Progenitor cell of endocrine pancreas (in vitro differentiated cells): ENCODE measurements at places on chromosomes 13 and 19. TPM values are rescaled to one million over a fixed set of nuclear protein-coding genes. Genes with fewer than 3 reads are reported as not detected.

Gene PSG6
- total RNA-seq = not detected in 2 replicates

Gene AP2S1
- total RNA-seq = 96.9 and 103 TPM in 2 replicates

Gene TEX30
- total RNA-seq = 11.7 and 12.0 TPM in 2 replicates

DNA sequence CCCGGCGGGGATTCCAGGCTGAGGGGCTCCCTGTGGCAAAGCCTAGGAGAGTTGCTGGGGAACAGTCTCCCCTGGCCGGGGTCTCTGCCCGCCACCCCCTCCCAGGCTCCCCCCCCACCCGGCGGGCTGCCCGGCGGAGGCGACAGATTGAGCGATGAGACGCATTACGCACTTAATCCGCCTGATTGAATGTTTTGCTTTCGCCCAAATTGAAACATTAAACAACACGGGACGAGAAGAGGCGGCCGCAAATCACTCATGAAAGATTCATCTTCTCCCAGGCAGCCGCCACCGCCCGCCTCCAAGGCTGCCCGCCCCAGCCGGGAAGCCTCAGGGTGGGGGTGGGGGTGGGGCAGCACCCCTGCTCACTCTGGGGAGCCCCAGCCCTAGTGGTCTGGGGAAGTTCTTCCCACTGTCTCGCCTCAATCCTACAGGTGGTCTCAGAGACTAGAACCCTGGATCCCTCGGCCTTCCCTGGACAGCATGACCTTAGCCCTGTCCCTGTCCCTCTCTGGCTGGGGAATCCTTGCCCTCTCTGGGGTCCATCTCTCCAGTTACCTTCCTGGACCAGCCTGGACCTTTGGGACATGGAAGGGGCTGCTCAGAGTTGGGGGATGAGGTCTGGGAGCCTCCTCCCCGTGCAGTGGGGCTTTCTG lies 7.6 kb upstream of the ERFL start:
- DNase-seq = no peak

- no peak for DNase-seq
These were observed 232.6 kb upstream of the GPC6 start for GRCh38 chr13:92994056-92994455.

DNA sequence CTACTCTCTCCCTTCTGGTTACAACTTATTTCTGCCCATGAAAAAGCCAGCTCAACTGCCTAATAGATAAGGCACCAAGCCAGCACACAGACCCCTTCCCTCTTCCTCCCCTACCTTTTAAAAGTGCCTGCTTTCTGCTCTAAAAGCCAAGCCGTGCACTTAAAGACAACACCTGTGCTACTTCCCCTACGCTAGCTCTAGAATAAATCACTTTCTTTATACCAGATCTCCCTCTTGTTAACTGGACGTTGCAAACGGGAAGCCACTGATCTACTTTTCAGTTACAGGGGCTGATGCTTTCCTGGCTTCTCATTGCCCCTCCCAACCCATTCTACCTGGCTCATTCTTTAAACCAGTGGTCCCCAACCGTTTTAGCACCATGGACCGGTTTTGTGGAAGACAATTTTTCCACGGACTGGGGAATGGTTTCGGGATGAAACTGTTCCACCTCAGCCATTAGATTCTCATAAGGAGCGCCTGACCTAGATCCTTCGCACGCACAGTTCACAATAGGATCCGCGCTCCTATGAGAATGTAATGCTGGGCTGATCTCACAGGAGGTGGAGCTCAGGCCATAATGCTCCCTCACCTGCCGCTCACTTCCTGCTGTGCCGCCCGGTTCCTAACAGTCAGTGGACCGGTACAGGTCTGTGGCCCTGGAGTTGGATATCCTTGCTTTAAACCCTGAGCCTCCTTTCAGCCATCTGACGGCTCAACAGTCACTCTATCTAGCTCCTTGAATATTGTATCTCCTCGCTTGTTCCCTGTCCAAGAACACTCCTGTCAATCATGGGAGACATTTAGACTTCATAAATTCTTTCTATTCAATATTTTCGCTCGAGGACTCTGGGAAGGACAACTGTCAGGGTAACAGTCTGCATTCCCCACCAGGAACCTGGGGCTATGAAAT lies 841 bp upstream of the ZNF223 start:
- DNase-seq = no peak

GRCh38 chr13:66837246-66837645 lies 392.9 kb downstream of the PCDH9 start:
- DNase-seq = no peak

DNA sequence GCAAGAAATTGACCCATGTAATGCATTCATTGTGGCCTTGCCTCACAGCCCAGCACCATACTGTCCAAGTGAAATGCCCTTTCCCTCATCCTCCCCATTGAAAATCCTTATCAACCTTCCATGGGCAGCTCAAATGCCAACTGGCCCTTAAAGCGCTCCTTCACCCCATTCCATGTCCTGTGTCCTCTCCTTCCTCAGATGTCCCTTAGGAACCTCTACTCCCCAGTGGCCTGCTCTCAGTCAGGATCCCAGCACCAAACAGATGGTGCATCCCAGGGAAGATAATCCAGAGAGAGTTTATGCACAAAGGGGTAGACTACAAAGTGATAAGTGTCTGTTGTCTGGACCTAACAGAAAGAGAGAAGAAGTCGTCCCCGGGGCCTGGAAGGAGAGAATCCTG lies 407.4 kb upstream of the ZNF507 start:
- DNase-seq = no peak

DNA sequence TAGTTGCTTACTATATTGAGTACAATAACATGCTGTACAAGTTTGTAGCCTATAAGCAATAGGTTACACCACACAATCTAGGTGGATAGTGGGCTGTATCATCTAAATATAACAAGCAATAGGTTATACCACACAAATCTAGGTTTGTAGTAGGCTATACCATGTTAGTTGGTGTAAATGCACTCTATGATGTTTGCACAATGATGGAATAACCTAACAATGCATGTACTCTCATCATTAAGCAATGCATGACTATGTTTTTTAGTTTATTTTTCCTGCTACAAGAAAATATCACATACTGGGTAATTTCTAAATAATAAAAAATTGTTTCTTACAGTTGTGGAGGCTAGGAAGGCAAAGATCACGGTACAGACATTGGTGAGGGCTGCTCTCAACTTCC lies 262.5 kb downstream of the SLITRK6 start:
- no peak for DNase-seq
